NCI-H510A (cell line): ENCODE measurements at places on chromosomes 11 and 22.

- no peak for DNase-seq
Observed at GRCh38 chr22:45722006-45722405, 50.4 kb downstream of the ATXN10 start.

DNA sequence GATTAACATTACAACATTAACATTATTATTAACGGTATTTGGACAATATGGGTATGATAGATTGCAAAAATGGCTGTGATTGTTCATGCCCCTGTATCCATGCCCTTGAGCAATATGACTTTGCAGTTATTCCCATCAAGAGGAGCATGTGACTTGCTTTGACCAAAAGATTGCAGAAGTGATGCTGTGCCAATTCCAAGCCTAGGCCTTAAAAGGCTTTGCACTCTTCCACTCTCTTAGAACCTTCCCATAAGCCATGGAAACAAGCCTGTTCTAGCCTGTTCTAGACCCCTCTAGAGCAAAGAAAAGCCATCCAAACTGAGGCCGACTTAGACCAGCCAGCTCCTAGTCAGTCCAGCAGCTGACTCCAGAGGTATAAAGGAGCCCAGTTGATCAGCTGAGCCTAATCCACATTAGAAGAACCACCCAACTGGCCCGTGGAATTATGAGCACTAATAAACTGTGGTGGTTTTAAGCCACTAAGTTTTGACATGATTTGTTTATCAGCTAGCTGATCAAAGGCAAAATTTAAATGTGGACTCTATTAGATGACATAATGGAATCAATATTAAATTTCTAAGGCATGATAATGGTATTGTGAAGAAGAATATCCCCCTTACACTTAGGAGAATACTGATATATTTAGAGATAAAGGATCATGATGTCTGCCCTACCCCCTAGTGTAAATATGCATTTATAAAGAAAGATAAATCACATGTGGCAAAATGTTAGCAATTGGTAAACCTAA lies 28.6 kb downstream of the RAB30 start:
- DNase-seq = no peak

DNA sequence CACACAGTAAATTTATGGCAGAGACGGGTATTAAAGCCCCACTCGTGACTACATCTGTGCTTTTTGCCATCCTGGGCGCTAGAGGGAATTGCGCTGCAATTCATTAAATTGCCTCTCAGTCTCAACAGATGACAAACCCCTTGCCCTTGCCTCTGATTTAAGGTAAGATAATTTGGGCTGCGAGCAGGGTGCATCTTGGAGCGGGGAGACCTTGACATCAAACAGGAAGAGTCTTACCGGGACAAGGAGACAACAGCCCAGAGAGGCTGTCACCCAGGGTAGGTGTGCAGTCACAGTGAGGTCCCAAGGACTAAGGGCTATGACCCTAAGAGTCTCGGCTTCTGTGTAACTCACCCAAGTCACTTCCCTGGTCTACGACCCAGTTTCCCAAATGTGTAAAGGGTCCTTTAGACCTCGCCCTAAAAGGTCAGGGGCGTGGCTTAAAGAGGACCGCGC lies 449 bp upstream of the TOM1 start:
- no peak for DNase-seq

GRCh38 chr11:64430645-64431044 lies 71.7 kb downstream of the RPS6KA4 start:
- DNase-seq = no peak

- DNase-seq = no peak
Observed at GRCh38 chr11:27512238-27512637, 5.7 kb upstream of the LIN7C start.
